ENCODE measurements at places on chromosomes 1 and 21. TPM values are rescaled to one million over a fixed set of nuclear protein-coding genes. Genes with fewer than 3 reads are reported as not detected.

- DNase-seq, result no peak
- no peak overlapping the region for H3K27ac ChIP-seq
- no peaks in the 10 kb centered on the region for H3K27me3 ChIP-seq
- H3K4me1 ChIP-seq, result no peaks in the 10 kb centered on the region
- H3K4me3 ChIP-seq, result no peak overlapping the region
Measured at GRCh38 chr1:240824238-240824637, 212.3 kb upstream of the GREM2 start.

- no peaks in the 10 kb centered on the region for H3K4me1 ChIP-seq
- DNase-seq, result no peak
- H3K27me3 ChIP-seq, result no peaks in the 10 kb centered on the region
- H3K4me3 ChIP-seq, result no peak overlapping the region
- no peaks in the 10 kb centered on the region for H3K36me3 ChIP-seq
- no peak overlapping the region for H3K27ac ChIP-seq
Measured at GRCh38 chr1:163141556-163141955, 61.2 kb downstream of the RGS5 start.

GRCh38 chr1:2930913-2931723 lies 90.1 kb upstream of the ACTRT2 start:
- DNase-seq, result no peak
- no peaks in the 10 kb centered on the region for H3K4me1 ChIP-seq
- no peak overlapping the region for H3K4me3 ChIP-seq
- no peaks in the 10 kb centered on the region for H3K27me3 ChIP-seq
- H3K36me3 ChIP-seq, result no peaks in the 10 kb centered on the region
- no peak overlapping the region for H3K27ac ChIP-seq

The KCND3 gene
- 13.8 TPM for total RNA-seq

The ENAH gene
- 64.0 TPM for total RNA-seq

The AQP10 gene
- total RNA-seq, result 1.3 TPM
